ENCODE measurements at places on chromosomes 7 and 10. TPM values are rescaled to one million over a fixed set of nuclear protein-coding genes. Genes with fewer than 3 reads are reported as not detected.

The FXYD4 gene
- total RNA-seq = not detected

The ACSL5 gene
- 0.13 TPM for total RNA-seq

The STAMBPL1 gene
- total RNA-seq = 30.6 TPM

The FAM53B gene
- 12.3 TPM for total RNA-seq

The VSTM4 gene
- total RNA-seq = 0.39 TPM

Measured in A549 treated with Mapracorat at 1 μM for 4 hours (cell line).